Neural crest cell (in vitro differentiated cells): ENCODE measurements at places on chromosomes 1 and 21. TPM values are rescaled to one million over a fixed set of nuclear protein-coding genes. Genes with fewer than 3 reads are reported as not detected.

NLRP3 gene
- 0.07 TPM in 2 replicates for total RNA-seq

PTGS2 gene
- 0.34 TPM in 1 of 2 replicates, not detected in the other for total RNA-seq

MAGOH gene
- 76.6 and 78.9 TPM in 2 replicates for total RNA-seq

STPG1 gene
- total RNA-seq: 6.6 and 7.7 TPM in 2 replicates

NBPF11 gene
- 17.2 and 18.5 TPM in 2 replicates for total RNA-seq

ANKRD34A gene
- total RNA-seq: 0.49 and 1.2 TPM in 2 replicates

C8B gene
- not detected in 2 replicates for total RNA-seq

MIER1 gene
- 29.0 and 31.4 TPM in 2 replicates for total RNA-seq

MAP10 gene
- 1.9 and 2.0 TPM in 2 replicates for total RNA-seq

CFHR1 gene
- total RNA-seq: 0.56 TPM in 1 of 2 replicates, not detected in the other

PKLR gene
- not detected in 2 replicates for total RNA-seq

TCHHL1 gene
- total RNA-seq: not detected in 2 replicates

FYB2 gene
- total RNA-seq: not detected in 2 replicates

CLCA1 gene
- not detected in 2 replicates for total RNA-seq

RSPO1 gene
- 0.50 and 0.54 TPM in 2 replicates for total RNA-seq

CD1C gene
- not detected in 2 replicates for total RNA-seq

SLC45A3 gene
- total RNA-seq: 13.1 and 14.0 TPM in 2 replicates

PAQR6 gene
- total RNA-seq: 15.8 and 17.1 TPM in 2 replicates

RNU1-3 gene
- 2,478 and 3,042 TPM in 2 replicates for total RNA-seq

UTS2 gene
- not detected in 2 replicates for total RNA-seq

ZNF648 gene
- total RNA-seq: 0.61 and 0.77 TPM in 2 replicates

NTMT2 gene
- total RNA-seq: 0.73 TPM in 1 of 2 replicates, not detected in the other

TSPEAR gene
- total RNA-seq: not detected in 2 replicates

OR10Z1 gene
- total RNA-seq: not detected in 2 replicates

OR14A2 gene
- total RNA-seq: not detected in 2 replicates

MPZ gene
- 50.2 and 51.3 TPM in 2 replicates for total RNA-seq

CLCNKB gene
- 0.30 TPM in 2 replicates for total RNA-seq

USH2A gene
- 0.11 and 0.14 TPM in 2 replicates for total RNA-seq

LRRC71 gene
- not detected in 2 replicates for total RNA-seq
